ENCODE measurements at places on chromosomes 6 and 20.

DNA sequence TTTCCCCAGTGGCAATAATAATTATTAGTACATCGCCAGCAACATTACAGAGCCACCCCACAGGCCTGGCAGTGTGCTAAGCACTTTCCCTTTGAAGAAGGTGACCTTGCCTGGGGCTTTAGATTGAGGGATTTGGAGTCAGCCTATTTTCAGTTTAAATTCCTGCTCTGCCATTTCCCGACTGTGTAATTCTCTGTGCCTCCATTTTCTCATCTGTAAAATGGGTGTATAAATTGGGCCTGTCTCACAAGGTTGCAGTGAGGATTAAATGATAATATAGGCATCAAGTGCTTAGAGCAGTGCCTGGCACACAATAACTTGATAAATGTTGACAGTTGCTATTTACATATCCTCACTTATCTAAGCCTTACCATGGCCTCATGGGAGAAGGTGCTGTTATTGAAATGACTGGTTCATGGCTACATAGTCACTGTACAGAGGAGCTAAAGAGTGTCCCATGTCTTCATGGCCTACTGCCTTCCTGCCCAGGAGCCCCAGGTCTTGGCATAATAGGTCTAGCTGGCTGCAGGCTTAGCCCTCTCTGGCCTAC, 5.1 kb upstream of the SCRT2 start:
- no peak for DNase-seq

GRCh38 chr6:169220068-169220964, 33.3 kb downstream of the THBS2 start:
- no peak for DNase-seq

DNA sequence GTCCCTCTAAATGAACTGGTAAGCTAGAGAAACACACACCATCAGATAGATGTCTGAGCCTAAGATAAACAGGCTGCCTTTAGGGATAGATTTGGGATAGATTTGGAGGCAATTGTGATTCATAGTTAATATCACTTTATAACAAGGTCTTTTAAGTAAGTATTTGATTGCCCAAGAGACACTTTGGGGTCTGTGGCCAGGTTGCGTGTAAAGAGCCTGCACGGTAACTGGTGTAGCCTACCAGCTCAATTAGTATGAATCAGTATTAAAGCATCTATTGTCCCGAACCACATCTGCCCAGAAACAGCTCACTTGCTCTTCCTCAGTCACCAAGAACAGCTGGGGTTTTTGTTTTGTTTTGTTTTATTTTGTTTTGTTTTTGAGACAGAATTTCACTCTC, 193.3 kb downstream of the SASH1 start:
- DNase-seq, result no peak

DNA sequence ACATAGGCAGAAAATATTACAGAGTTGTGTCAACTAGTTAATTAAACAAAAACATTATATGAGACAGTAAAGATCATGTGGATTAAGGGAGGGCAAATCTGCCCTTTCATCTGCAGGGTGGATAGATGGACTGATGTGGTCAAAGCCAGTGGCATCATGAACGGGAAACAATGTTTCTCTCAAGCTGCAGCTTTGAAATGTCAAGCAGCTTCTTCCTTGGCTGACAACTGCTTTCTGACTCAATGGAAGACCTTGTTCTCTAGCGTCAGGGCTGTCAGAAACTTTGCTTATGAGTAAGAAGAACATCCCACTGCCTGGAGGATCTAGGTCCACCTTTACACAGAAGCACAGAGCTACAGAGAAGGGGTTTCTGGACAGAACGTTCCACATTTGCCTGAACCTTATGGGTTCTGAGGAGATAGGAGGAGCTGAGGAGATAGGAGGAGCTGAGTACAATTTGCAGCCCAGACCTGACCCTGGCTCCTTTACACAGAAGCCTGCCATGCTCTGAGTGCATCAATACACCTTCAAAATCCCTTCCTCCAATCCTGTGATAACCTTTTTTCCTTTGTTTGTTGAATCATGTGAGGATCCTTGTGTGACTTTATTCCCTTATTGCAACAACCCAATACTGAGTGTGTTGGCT, 6.1 kb downstream of the CST5 start:
- no peak for DNase-seq

DNA sequence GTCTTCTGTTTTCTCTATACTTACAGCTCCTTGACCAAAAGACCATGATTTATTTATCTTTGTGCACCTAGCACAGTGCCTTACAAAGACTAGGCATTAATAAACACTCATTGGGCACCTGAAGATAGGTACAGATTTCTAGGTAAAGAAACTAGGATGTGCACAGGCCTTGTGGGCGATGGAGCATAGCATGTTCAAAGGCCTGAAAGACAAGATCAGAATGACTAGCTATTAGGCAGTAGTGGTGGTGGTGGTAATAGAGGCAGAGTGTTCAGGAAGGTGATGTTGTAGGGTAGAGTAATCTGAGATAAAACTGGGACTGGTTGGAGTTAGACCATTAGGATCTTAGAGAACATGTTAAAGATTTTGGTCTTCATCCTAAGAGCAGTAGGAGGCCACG, 3.9 kb downstream of the TXLNB start:
- DNase-seq, result no peak

DNA sequence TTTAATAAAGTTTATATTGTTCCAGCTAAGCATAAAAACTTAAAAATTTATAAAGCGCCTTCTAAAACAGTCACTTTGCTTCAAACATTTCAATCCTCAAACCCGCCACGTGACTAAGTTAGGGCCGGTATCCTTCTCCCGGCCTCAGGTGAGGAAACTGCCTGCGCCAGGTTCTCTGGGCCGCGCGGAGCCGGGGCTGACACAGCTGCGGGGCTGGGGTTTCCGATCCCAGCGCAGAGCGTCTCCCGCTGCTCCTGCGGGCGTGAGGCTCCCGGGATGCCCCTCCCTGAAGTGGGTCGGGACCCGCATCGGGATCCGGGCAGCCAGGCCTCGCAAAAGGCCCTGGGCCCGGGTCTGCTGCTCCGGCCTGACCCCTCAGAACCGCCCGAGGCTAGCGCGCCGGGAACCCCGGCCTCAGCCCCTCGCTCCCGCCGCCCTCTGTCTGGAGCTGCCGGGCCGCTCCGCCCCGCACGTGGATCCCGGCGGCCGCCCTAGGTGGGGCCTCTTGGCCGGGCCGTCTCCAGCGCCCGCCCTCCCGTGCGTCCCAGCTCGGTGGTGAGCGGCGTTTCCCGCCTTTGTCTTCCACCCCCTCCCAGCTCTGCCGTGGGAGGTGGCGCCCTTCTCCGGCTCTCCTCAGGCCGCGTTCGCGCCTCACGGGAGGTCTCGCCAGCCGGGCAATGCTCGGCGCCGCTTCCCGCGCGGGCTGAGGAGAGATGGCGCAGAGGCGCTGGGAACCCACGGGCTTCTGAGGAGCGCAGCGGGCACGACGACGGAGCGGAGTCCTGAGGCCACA, 267.9 kb downstream of the DLL1 start:
- peak; percentile 58 for DNase-seq

- no peak for DNase-seq
Observed at GRCh38 chr6:146795479-146796133, 196.8 kb downstream of the ADGB start.

DNA sequence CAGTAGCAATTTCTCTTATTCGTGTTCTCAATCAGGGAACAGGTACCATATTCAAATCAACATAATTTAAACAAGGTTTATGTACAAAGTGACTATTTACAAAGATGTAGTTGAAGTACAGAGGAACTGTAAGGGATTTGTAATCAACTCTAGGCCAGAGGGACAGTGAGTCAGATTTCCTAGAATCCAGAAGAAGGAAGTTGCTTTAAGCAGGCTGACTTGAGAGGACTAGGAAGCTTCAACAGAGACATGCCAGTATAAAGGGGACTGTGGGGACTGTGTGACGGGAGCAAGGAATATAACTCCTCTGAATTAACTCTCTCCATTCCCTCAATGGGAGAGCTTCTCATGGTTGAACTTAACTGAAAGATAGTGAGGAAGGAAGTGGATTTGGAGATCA, 427.4 kb upstream of the JAG1 start:
- no peak for DNase-seq

- DNase-seq, result no peak
Observed at GRCh38 chr6:2183246-2183645, 62.2 kb downstream of the GMDS start.

- DNase-seq, result no peak
Observed at GRCh38 chr6:36609582-36609981, 15.4 kb downstream of the SRSF3 start.

DNA sequence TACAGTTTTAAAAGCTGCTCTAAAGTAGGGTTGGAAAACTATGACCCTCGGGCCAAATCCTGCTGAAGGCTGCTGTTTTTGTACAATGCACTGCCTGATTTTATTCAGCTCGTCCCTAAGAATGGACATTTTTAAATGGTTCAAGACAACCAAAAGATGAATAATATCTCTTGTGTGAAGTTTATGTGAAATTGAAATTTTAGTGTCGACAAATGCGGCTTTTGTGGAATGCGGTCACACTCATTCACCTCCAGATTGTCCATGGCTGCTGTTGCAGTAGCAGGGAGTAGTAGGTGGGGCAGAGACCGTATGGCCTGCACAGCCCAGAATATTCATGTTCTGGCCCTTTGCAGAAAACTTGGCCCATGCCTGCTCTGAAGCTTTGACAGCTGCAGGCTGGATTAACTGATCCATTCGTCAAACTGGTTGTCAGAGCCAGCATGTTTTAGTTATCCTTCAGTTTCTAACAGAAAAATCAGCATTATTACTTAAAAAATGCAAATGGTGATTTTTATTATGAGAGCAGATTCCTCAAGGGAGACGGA, 91.6 kb downstream of the PSMG4 start:
- no peak for DNase-seq

- peak; percentile 24 for DNase-seq
Observed at GRCh38 chr20:59752704-59753460, 148.5 kb downstream of the PHACTR3 start.

GRCh38 chr6:108841377-108841855, 6.8 kb upstream of the ARMC2 start:
- DNase-seq, result no peak

- DNase-seq, result no peak
Observed at GRCh38 chr6:128240024-128240428, 280.4 kb downstream of the PTPRK start.

- DNase-seq, result no peak
Observed at GRCh38 chr6:44233567-44234100, 10.2 kb downstream of the SLC29A1 start.

DNA sequence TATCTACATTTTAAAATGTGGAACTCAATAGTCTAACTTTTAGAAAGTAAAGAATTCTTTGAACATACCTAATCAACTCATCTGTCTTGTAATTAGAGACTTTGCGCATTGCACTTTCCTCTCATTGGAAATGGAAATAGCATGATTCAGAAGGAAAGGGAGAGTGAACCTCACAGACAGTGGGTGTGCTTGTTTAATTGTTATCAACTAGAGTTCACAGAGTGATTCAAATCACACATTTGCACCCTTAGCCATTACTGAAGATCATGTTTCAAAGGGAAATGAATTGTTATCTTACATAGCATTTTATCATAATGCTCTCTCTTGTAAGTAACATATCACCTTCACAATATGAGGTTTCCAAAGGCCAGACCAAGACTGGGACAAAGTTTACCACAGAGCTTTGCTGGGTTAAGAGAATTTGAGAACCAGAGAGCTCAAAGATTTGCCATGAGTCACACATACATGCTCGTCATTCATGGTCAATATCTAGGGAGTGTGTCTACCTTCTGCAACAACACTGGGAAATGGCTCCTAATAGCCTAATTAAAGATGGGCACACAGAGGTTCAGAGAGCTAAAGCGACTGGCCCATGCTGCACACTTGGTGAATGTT, 21.5 kb downstream of the GSTA3 start:
- DNase-seq, result no peak

- peak; percentile 44 for DNase-seq
Observed at GRCh38 chr6:160950507-160950906, 41.1 kb upstream of the MAP3K4 start.

GRCh38 chr20:54323227-54323734, 115.4 kb downstream of the PFDN4 start:
- no peak for DNase-seq

- DNase-seq, result no peak
Observed at GRCh38 chr6:116192786-116193185, 61.1 kb downstream of the TSPYL4 start.

DNA sequence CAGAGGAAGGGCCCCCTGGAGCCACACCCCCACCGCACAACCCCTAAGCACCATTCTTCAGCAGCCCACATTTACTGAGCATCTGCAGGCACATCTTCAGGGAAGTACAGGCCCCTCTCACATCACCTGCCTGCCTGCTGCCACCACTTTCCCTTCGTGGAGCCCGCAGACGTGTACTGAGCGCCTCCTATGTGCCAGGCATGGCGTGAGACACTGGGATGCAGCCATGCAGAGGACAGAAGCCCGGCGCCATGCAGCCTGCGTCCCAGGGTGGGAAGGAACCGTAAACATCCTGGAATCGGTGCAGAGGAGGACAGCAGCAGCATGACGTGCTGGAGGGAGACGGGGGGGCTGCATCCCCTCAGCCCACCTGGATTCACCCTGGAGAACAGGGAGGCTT, 78.1 kb downstream of the GRM4 start:
- no peak for DNase-seq

- no peak for DNase-seq
Observed at GRCh38 chr6:111411978-111412566, 70.9 kb downstream of the REV3L start.

DNA sequence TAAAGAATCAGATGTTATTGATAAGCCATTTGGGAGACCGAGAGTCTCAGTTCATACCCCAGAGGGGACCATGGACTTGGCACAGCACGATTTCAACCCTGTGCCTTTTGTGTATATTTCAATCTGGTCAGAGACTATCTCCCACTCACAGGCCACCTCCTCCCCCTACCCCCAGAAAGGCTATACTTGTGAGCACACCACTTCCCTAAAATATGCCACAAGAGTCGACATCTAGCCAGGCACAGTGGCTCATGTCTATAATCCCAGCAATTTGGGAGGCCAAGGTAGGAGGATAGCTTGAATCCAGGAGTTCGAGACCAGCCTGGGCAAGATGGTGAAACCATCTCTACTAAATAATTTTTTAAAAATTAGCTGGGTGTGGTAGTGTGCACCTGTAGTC, 13.6 kb upstream of the TCF15 start:
- DNase-seq, result no peak

DNA sequence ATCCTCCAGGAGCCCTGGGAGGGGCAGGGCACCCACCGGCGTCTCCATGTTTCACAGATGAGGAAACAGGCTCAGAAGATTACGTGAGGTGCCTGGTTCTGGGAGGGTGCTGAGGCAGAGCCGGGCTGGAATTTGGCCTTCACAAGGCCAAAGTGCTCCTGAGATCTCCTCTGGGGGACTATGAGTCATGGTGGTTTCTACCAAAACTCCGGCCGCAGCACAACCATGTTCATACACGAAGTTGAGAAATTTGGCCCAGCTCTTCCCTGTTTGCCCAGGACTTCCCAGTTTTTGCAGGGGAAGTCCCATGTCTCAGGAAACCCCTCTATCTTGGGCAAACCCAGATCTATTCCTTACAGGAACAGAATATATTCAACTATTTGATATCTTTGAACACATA, 172.9 kb upstream of the CDYL start:
- DNase-seq, result peak; percentile 29

DNA sequence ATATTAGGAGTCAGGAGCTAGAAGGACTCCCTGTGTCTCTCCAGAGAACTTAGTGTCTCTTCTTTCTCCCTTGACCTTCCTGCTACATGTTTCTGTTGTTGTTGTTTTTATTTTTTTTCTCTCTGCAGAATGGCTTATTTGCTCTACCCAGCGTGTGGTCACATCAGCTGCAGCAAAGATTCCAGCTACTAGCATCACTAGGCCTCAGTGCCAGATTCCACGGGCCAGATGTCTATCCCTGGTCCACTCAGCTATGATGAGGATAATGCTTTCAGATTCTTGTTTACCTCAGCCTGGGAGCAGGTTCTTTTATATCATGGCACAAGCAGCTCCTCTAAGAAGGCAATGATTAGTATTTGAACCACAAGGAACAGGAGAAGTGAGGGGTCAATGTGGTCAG, 110.0 kb downstream of the PLCB1 start:
- DNase-seq, result no peak

Data from heart right ventricle (tissue), 16 donors.